Karpas-422 (cell line): ENCODE measurements at places on chromosomes 2 and 18. TPM values are rescaled to one million over a fixed set of nuclear protein-coding genes. Genes with fewer than 3 reads are reported as not detected.

Gene IL1B
- total RNA-seq: not detected in 2 replicates

Gene TRPM8
- not detected in 2 replicates for total RNA-seq

Gene MARCHF4
- not detected in 2 replicates for total RNA-seq

GRCh38 chr2:75053484-75054112 is 95.2 kb downstream of the POLE4 start:
- peak; percentile 71 for DNase-seq

GRCh38 chr2:223056701-223057418 is 4.9 kb downstream of the KCNE4 start:
- DNase-seq: no peak

- DNase-seq: no peak
Observed at GRCh38 chr2:220815698-220816097, 756.4 kb downstream of the EPHA4 start.
